ENCODE measurements at places on chromosomes 12 and 14.
A peak's percentile ranks its signal among the peaks of the same experiment; 100 is the strongest.

GRCh38 chr12:29640589-29641345 lies 143.0 kb downstream of the TMTC1 start:
- DNase-seq, result peak; percentile 36

- DNase-seq, result peak; percentile 54
These were observed 409.2 kb downstream of the IPO8 start for GRCh38 chr12:30286345-30286926.

DNA sequence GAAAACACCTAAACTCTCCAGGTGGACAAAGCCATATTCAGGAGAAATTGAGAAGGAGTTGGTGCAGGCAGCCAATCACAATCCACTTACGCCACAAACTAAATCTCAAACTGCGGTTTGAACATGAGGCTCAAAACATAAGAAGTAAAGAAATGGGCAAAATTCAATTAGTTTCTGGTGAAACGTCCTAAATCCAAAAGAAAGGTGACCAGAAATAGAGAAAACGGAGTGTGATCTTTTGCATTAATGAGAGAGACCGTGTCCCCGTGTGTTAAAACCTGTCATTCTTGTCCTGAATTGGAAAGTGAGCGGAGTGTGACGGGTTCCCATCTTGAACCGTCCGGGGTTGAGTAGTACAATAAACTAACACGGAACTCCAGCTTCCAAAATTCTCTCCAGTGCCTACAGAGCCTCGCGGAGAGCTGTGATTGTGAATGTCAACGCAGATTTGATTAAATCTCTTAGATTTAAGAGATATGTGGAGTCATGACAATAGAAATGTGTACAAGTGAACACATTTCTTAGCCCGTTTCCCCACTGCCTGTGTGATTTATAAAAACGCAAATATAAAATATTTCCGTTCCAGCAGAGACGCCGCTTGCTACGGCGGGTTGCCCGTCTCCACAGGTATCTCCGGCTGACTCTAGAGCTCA lies 595 bp upstream of the METAP2 start:
- peak; percentile 35 for DNase-seq

GRCh38 chr12:84779169-84779568 lies 133.4 kb downstream of the SLC6A15 start:
- no peak for DNase-seq

GRCh38 chr12:39830852-39831520 lies 211.4 kb upstream of the ABCD2 start:
- no peak for DNase-seq

DNA sequence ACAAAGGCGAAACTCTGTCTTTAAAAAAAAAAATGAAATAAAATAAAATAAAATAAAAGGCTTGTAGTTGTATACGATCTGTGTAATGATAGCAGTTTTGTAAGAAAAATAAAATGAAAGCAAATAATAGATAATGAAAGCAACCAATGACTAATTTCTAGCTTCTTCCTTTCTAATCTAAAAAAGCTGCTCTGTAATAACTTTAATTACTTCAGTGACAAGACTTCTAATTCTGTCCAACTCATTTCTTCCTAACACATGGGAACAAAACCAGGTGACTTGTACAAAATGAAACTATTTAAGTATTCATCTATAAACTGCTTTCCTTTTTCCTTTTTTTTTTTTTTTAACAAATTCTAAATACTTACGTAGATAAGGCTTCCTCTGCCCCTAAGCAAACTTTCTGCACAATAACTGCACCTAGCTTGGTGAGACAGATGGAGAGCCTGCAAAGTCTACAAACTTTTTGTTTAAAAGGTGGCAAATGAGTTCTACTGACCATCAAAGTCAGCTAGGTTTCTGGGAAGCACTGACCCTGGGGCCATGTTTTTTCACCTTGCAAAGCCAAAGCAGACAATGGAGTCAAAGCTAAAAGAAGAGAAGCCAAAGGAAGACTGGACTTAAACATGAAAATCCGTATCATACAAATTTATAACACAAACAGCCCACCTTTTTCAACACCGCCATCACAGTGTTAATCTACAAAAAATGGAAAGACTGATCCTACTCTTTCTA lies 28.2 kb downstream of the DENND5B start:
- no peak for DNase-seq

GRCh38 chr14:81849714-81850113 lies 316.1 kb upstream of the SEL1L start:
- no peak for DNase-seq

GRCh38 chr14:50383618-50384225 lies 13.0 kb downstream of the CDKL1 start:
- no peak for DNase-seq

GRCh38 chr12:71448150-71448581 lies 8.6 kb downstream of the LGR5 start:
- DNase-seq, result peak; percentile 79

GRCh38 chr14:101223127-101223526 lies 319.6 kb upstream of the RTL1 start:
- no peak for DNase-seq

DNA sequence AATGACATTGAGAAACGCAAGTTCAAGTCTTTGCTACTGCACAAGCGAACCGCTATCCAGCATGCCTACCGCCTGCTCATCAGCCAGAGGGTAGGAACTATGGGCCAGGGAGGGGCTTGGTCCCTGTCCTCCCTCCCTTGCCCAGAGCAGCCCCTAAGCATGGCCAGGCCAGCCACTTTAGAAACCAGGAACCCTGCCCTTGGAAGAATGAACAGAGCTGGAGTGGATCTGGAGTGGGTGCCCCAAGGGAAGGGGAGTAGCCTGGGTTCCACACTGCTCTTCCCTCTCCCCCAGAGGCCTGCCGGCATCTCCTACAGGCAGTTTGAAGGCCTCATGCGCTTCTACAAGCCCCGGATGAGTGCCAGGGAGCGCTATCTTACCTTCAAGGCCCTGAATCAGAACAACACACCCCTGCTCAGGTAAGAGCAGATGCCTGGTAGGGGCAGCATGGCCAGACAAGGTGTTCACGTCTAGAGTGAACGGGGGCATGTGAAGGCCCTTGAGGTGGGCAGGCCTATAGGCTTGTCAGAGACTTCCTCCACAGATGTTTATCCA lies 55.8 kb downstream of the TPCN1 start:
- no peak for DNase-seq

- no peak for DNase-seq
These were observed 14.0 kb upstream of the PTGDR start for GRCh38 chr14:52253503-52253902.

DNA sequence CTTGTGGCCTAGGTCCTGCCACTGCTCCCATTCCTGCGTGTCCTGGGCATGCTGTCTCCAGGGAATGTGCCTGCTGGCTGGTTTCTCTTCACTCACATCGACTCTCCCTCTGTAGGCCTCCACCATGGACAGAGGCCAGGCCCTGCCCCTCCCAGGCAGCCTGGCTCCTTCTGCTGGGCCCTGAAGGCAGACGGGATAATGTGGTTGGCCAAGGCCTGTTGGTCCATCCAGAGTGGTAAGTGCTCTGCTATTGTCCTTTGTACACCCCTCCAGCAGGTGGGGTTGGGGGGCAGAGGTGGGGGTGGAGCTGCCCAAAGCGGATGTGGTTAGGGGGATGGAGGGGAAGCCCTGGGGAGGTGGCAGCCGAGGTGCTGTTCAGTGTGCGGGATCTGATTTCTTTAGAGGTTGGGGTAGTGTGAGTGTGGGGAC lies 9.5 kb upstream of the NR4A1 start:
- no peak for DNase-seq

DNA sequence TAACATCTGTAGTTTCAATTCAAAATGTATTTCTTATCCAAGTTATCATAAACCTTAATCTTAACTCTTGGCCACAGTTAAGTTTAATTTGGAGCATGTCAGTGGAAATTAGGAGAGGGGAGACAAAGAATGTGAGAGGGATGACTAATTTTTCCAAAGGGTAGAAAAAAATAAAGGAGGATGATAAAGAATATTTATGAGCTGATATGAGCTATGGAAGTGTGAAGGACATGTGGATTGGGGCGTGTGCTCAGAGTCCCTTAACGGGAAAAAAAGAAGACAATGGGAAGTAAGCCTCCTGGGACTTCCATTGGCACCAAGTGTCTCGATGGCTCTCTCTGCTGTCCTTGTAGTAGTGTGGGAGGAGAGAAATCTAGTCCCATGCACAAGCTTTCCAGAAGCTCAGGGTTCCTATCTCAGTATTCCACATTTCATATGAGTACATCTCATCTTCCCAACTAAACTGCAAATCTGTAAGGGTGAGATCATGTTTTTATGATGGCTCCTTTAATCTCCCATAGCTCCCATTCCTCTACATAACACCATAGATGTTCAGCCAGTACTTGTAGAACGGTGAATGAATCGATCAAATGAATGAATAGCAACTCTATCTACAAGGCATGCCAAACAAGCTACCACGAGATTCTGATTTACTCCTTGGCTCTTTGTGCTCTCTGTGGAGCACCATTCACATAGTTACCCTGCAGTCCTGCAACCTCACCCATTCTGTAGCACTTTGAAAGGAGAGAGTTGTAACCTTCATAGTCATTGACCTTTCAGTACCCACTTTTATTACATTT lies 27.4 kb downstream of the BCL2L14 start:
- peak; percentile 18 for DNase-seq

DNA sequence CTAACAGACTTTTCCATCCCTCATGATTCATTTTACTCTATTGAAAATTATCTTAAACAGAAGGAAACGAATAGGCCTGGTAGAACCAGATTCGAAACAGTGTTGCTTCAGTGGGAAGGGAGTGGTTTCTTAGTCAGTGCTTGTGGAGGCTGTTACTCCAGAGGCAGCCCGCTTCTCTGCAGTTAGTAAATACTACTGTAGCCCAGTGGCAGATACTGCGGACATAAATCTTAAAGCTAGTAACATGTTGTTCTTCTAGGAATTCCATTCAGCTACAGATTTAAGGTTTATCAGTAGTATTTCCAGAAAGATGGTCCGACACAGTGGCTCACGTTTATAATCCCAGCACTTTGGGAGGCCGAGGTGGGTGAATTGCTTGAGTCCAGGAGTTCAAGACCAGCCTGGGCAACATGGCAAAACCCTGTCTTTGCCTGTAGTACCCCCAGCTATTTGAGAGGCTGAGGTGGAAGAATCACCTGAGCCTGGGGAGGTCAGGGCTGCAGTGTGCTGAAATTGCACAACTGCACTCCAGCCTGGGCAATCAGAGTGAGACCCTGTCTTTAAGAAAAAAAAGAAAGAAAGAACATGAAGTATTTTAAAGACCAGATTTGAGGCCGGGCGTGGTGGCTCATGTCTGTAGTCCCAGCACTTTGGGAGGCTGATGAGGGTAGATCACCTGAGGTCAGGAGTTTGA lies 45.9 kb downstream of the DIP2B start:
- DNase-seq, result no peak

- DNase-seq, result peak; percentile 51
These were observed 190.2 kb upstream of the CNOT2 start for GRCh38 chr12:70052931-70053497.

GRCh38 chr12:6981152-6982052 lies 10.7 kb downstream of the EMG1 start:
- no peak for DNase-seq

DNA sequence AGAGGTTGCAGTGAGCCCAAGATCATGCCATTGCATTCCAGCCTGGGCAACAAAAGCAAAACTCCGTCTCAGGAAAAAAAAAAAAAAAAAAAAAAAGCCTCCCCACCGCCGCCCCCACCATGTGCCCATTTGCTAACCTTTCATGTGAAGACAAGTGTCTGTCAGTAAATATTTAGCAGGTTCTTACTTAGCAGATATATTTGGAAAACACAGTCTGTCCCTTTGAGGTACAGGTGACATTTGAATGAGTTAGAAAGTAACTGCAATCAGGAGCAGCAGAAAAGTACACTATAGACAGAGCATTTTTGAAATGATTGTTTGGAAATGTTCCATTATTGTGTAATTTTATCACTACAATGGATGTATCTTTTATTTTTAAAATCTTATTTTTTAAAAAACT lies 119.7 kb downstream of the FGD4 start:
- DNase-seq, result no peak

GRCh38 chr14:104431351-104431928 lies 148.1 kb upstream of the C14orf180 start:
- DNase-seq, result no peak

DNA sequence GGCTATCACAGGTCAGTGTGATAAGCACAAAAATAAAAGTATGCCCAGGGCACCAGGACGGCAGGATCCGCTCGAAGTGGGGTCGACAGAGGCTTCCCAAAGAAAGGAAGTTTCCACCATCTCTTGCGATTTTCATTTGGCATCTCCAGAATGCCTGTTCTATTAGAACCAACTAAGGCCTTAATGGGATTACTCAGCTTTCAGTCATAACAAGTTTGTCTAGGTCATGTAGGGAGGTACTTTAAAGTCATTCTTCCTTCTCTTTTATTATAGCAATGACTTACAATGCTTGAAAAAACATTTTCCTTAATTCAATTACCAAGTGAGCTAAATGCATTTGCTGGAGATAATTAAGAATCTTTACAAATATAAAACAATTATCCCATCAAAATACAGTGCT lies 83.6 kb upstream of the DIO3 start:
- DNase-seq, result no peak

DNA sequence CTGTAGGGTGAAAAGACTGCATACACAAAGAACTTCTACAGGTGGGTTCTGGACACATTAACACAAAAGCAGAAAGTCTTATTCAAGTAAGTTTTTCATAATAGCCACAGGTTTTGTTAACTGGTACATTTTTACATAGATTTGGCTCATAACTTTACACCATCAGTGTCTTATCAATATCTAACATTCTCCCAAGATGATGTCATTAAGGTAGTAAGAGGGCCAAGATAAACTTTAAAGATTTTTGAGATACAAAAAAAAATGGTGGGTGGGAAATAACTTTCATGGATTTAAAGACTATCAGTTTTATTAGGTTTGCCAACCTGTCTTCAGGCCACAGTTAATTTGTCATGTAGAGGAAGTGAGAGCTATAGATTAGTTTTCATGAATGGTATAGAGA lies 1.7 kb downstream of the SUPT16H start:
- no peak for DNase-seq

DNA sequence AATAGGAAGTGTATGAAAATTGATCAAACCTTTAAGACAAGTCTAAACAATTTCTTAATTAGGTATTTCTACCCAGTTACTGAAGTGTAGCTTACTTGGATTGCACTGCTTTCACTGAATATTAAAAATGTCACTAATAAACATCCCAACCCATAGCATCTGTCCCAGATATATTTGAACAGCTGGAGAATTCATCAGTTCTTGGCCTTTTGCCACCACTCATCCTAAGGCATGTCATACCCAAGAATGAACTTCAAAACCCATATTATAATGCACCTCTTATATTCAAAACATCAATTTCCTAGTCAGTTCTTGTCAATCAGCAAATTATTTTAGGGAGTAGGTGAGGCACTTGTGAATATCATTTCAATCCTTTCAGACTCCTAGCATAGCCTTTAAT lies 392.3 kb downstream of the PAWR start:
- DNase-seq, result peak; percentile 10

GRCh38 chr14:75183225-75183624 lies 6.8 kb upstream of the TMED10 start:
- no peak for DNase-seq
